ENCODE measurements at places on chromosomes 11 and 22.

GRCh38 chr11:133081730-133082452, 450.4 kb downstream of the OPCML start:
- DNase-seq: no peak

- no peak for DNase-seq
Measured at GRCh38 chr22:43375951-43376455, 32.8 kb upstream of the SCUBE1 start.

DNA sequence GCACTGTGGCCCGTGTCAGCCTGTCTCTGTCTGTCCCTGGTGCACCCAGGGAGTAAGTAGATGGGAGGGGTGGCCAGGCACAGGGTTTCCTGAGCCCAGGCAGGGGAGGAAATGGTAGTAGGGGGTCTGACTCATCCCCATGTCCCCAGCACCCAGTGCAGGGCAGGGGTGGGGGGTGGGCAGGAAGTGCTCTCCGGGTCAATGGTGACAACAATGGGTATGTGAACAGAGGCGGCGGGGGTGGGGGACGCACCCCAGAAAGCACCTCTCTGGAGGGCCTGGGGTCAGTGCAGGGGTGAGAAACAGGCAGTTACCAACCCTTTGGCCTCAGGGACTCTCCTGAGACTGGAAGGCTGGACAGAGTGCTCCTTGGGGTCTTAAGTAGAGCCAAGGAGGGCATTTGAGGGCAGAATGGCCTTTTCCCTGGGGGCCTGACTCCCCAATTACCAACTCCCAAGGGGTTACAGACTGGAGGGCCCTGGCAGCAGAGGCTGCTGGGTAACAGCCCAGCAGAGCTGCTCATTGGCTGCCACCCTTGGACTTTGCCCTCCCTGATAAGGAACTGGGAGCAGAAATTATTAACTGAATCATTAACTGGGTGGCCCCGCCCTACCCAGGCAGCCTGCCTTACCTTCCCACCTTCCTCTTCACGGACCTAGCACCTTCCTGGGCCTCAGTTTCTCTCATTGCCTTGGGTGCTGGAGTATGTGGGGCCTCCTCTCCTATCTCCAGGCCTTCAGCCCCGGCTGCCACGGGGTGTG, 4.2 kb downstream of the MYRF start:
- peak; percentile 36 for DNase-seq

GRCh38 chr22:27997538-27997937, 78.5 kb upstream of the PITPNB start:
- DNase-seq: no peak

GRCh38 chr22:49699928-49700498, 127.7 kb downstream of the BRD1 start:
- no peak for DNase-seq

DNA sequence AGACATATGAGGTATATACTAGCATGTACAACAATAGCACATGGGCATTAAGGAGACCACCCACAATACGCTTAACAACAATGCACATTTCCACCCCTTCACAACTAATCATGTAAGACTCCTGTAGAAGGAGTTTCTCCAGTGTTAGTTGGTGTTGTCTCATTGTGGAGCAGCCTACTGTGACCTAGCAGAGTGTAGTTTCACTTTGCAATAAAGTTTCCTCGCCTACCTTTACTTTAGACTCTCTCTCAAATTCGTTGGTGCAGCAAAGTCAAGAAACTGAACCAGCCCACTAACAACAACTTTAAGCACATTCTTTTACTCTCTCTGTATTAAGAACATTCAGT, 863.6 kb downstream of the FAM181B start:
- no peak for DNase-seq

DNA sequence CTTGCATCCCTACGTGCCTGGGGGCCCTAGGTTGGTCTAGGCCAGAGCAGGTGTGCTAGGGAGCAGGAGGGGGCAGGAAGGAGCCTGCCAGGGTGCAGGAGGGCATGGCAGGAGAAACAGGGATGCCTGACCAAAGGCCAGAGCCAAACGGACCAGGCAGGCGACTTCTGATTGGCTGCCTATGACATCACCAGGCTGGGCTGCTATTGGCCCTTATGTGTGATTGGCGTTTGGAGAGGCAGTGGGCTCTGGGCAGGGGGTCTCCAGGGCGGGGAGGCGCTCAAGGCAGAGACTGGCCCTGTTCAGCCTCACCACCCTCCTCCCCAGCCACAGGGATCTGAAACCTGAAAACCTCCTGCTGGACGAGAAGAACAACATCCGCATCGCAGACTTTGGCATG, 44.4 kb downstream of the MOB2 start:
- DNase-seq: no peak

- DNase-seq: no peak
Measured at GRCh38 chr11:60159868-60160267, 23.0 kb downstream of the MS4A6A start.

DNA sequence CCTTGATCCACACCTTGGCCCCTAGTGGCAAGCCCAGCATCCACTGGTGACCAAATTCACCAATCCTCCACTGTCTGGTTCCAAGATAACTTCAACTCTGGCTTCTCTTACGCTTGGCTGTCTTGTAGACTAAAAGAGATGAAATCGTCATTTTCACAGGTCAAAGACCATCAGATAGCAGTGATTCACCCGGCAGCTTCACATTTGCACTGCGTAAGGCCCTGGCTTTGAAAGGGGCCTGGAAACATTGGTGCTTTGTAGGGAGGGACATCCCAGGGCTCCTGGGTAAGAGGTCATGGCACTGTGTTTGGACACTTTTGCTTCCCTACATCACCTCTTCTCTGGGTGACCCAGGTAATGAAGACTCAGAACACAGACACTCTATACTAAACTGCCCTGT, 30.1 kb upstream of the FADD start:
- no peak for DNase-seq

GRCh38 chr11:58938398-58938797, 890 bp upstream of the GLYATL1 start:
- DNase-seq: no peak

GRCh38 chr11:31620434-31620833, 110.9 kb downstream of the ELP4 start:
- no peak for DNase-seq

- no peak for DNase-seq
Measured at GRCh38 chr11:94884376-94884775, 89.0 kb downstream of the CWC15 start.

DNA sequence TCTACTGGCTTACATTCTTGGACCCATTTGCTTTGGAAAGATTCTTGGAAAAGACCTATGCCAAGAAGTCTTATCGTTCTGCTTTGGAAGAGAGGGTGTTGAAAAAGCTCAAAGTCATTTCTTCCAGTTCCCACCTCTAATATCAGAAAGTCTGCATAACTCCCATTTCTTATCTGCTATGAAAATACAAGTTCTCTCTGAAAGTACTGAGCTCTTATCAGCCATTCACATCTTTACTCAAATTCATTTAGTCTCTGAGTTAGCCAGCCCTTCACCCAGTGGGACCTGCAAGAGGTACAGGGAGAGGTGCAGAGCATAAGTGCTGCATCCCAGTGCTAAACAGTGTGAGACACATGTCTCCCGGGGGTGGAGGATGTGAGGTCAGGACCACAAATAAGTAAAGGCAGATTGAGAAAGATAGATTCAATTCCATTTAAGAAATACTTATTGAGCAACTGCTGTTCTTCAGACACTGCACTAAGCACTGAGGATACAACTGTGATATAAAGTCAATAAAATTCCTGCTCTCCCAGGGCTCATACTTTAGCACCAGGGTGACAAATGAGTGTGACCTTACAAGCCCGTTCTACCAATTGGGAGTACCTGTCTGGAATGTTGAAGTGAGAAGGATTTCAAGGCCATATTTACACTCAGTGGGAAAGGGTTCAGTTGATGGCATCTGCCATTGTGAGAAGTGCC, 76.7 kb downstream of the PISD start:
- no peak for DNase-seq

All from CD4-positive, alpha-beta T cell treated with Interleukin-15 for 4 hours (primary cell).